ENCODE measurements at places on chromosomes 7 and 10.

- no peak for DNase-seq
These were observed 180.2 kb upstream of the CACNA2D1 start for GRCh38 chr7:82623812-82624211.

GRCh38 chr10:47396311-47396717 lies 12.2 kb upstream of the ZNF488 start:
- DNase-seq = no peak

DNA sequence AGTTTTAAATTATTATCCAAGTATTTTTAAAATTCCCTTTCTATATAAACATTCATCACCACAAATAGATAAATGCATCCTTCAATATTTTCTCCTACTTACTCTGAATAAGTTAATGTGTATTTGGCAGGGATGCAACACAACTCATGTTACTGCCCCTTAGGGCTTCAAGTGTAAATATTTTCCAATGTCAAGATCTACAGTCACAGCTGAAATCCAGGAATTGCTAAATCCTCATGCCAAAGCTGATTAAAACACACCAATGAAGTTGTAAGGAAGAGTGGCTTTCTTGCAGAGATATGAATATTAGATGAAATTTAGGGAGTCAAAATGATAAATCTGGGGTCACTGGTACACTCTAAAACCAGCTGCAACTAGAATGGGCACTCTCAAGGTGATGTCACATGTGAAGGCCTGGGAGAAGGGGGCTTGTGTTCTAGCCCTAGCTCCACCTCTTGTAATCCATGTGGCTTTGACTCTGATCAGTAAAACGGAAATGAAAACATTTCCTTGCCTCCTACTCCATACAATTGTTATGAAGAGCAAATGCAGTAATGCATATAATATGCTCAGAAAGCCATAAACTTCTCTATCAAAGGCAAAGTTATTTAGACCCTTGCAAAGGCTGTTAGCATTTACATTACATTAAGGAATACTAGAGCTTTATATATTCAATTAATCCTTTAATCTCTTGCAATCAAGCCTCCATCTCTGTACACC lies 228.1 kb upstream of the NFE2L3 start:
- DNase-seq = no peak

GRCh38 chr7:33842150-33842549 lies 63.2 kb upstream of the BMPER start:
- no peak for DNase-seq

DNA sequence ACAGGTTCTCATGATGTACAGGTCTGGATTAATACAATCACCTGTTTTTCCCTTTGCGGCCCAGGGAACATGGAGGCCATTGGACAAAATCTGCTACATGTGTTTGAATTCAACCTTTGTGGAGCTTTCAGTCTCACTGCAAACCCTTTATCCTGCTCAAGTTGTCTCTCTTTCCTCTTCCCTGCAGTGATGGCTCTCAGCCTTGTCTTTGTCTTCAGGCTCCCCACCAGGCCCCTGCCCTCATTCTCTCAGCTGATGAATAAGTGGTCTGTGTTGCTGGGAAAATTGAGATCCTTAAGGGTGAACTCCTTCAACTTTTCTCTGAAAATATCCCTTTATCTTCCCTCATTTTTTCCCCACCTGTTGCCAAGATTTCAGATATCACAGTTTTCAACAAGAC lies 791.2 kb downstream of the GRID1 start:
- no peak for DNase-seq

DNA sequence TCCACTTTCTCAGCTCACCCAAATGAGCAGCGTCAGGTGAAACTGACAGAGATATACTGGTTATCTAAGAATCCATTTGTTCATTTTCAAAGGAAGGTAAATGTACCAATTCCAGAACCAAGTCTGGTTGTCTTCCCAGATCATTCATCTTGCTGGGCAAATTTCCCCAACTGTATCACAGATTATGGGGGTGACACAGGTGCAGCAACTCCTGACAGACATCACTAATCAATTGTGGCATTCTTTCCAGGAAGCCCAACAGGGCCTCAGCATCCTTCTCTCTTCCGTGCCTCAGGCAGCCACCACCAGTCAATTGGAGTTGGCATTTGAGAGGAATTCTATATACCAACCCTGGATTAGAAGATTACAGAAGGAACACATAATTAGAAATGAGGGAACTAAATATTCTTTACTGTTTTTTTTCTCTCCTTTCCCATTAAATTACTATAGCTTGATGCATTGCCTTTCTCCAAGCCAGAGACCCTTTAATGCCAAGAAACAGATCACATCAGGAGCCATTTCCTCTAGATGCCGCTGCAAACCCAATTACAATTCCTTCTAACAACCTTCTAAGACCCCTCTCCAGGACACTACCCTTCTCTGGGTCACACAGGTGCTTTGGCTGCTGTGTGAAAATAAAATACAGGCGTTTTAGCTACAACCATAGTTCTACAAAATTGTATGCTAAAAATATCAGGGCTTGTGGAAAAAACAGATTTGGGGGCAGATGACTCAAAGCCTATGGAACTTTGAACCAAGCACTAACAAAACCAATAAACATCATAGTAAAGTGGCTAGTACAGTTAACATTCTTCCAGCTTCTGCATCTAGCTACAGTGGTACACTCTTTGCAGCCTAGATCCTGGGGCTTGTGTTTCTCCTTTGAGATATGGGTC lies 291.6 kb downstream of the RNLS start:
- no peak for DNase-seq

DNA sequence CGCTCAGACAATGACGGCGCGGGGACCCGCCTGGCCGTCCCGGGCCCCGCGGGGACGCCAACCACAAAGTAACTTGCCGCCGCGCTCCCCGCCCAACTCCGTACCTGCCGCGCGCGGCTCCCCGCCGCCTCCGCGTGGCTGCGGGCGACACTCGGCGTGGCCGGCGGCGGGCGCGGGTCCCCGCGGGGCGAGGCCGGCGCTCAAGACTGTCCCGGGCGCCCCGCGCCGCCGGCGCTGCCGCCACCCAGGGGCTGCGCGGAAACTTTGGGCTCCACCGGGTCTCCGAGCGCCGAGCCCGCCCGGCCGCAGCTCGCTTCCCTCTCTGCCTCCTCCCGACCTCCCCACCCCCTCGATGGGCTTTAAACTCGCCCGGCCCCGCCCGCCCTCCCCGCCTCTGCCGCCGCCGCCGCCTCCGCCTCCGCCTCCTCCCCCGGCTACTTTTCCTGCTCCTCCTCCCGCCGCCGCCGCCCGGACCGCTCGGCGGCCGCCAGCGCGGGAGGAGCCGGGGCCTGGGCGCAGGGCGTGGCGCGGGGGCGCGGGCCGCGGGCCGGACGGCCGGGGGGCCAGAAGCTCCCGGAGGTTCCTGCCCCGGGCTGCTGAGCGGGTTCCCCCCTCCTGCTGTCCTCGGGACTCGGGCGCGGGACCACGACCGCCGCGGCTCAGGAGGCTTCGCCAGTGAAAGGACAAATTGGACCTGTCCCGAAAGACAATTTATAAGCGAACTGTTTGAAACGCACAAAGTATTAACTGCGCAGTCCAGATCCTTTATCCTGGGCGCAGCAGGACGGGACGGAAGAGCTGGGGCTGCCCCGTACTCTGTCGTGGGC lies 10.6 kb upstream of the GRB10 start:
- DNase-seq = peak; percentile 25

- DNase-seq = no peak
These were observed 27.8 kb upstream of the MRPS33 start for GRCh38 chr7:141042222-141043193.

DNA sequence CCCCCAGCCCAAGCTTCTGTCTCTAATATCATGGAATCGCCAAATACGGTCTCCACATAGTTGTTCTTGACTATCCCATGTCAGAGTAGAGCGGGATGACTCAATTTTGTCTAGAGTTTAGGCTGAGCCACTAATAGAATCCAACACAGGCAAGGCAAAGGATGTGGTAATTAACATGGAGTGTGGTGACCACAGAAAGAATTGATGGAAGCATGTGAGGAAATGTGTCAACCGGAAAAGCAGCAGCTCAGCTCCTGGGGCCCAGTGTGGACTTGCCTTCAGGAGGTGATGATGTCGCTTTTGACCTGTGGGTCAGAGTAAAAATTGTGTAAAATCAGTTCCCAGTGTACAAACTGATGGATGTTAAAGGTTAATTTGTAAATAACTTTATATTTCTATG lies 139.3 kb upstream of the KLF6 start:
- no peak for DNase-seq

DNA sequence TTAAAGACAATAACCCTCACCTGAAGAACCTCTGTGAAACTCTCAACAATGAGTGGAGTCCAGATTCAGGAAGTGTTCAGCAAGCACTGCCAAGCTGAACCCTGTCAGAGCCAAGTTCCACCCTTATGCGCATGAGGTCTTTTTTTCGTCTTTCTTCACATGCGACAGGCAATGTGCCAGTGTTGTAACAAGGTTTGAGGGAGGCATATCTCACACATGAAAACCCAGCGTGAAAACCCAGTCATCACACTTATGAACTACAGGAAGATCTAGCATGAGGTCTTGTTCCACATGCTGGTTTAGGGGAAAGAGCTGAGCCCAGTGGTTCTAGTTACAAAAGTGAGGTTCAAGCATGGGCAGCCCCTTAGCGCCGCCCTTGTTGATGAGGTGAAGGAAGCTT lies 49.7 kb downstream of the RABGEF1 start:
- no peak for DNase-seq

- DNase-seq = no peak
These were observed 44.1 kb downstream of the MYOF start for GRCh38 chr10:93437946-93438612.

DNA sequence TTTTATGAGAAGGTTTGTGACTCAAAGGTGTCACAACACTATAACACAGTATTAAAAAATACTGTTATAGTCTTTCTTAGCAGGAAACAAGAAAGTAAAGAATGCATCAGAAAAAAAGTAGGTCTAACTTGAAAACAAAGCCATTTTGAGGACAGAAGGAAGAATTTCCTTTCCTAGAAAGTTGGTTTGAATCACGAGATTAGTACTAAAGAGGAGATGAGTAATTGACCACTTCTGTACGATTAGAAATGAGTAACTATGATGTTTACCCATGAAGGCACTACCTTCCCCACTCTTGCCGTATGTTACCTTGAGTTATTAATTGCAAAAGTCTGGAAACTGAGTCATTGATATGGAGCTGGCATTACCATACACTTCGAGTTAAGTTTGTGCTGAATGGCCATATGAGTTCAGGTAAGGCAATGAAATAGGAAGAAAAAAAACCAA lies 65.2 kb downstream of the FAM185A start:
- no peak for DNase-seq

DNA sequence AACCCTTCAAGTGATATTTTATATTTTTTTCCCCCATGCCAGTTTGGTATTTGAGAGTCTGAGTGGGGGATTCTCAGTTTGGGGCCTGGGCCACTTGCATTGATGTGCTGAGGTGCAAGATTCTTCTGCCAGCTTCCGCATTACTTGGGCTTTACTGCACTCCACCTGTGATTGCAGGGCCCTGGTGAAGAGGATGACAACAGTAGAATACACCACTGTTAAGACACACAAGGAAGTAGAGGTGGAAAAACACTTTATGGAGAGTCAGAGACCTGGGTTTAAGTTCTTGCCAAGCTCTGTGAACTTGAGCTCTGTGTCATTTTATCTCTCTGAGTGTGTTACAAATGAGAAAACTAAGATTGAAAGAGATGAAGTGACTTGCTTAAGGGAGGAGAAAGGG lies 209.4 kb downstream of the LRMDA start:
- DNase-seq = no peak

GRCh38 chr10:24723788-24724380 lies at the start of gene ARHGAP21:
Gene ARHGAP21 (minus strand): TSS chr10:24723887. CDS start chr10:24721899, 1,988 bp downstream.
- DNase-seq = peak; percentile 41

- no peak for DNase-seq
These were observed 25.9 kb upstream of the RNF32 start for GRCh38 chr7:156614434-156615264.

DNA sequence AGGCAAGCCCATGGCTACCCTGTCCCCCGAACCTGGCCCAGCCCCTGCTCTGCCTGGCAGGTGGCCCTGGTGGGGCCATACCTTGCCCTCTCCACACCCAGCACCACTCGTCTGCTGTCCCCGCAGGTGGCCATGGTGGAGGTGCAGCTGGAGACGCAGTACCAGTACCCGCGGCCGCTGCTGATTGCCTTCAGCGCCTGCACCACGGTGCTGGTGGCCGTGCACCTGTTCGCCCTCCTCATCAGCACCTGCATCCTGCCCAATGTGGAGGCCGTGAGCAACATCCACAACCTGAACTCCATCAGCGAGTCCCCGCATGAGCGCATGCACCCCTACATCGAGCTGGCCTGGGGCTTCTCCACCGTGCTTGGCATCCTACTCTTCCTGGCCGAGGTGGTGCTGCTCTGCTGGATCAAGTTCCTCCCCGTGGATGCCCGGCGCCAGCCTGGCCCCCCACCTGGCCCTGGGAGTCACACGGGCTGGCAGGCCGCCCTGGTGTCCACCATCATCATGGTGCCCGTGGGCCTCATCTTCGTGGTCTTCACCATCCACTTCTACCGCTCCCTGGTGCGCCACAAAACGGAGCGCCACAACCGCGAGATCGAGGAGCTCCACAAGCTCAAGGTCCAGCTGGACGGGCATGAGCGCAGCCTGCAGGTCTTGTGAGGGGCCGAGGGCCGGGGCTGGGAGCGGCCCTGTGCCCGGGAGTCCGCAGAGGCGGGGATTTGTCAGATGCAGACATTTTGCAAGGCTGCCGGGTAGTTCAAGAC lies 13.2 kb downstream of the ORAI2 start:
- no peak for DNase-seq

DNA sequence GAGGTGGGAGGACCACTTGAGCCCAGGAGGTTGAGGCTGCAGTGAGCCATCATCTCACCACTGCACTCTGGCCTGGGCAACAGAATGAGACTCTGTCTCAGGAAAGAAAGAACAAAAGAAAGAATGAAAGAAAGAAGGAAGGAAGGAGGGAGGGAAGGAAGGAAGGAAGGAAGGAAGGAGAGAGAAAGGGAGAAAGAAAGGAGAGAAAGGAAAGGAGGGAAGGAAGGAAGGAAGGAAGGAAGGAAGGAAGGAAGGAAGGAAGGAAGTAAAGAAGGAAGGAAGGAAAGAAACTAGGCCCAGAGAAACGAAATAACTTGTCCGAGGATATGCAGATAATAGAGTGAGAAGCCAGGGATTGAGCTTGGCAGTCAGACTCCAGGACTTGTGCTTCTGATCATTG lies 102.1 kb downstream of the SKIDA1 start:
- no peak for DNase-seq

DNA sequence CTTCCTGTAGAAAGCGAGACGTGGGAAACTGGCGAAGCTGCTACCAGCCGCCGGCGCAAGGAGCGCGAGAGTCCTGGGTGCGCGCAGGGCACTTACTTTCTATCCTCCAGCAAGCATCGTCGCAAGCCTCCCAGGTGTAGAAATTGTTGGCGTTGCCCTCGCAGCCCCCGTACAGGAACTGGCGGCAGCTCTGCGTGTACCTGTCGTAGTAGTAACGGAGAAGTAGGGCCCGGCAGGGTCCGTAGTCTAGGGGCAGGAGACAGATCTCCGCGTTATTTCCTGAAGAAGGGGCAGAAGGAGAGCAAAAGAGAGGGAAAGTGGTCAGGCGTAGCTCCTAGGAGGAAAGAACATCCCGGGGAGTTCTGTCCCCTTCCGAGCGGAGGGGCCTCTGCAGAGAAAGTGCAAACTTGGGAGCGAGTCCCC lies 501 bp downstream of the TFPI2 start:
- no peak for DNase-seq

- no peak for DNase-seq
These were observed 1.3 kb downstream of the AMPH start for GRCh38 chr7:38629651-38630510.

Measured in stimulated activated CD4-positive, alpha-beta T cell treated with anti-CD3 and anti-CD28 coated beads, Interleukin-4, amount 100 ng/mL, for 1 hour (primary cell).